Adipocyte (in vitro differentiated cells): ENCODE measurements at places on chromosomes 6 and 20.

DNA sequence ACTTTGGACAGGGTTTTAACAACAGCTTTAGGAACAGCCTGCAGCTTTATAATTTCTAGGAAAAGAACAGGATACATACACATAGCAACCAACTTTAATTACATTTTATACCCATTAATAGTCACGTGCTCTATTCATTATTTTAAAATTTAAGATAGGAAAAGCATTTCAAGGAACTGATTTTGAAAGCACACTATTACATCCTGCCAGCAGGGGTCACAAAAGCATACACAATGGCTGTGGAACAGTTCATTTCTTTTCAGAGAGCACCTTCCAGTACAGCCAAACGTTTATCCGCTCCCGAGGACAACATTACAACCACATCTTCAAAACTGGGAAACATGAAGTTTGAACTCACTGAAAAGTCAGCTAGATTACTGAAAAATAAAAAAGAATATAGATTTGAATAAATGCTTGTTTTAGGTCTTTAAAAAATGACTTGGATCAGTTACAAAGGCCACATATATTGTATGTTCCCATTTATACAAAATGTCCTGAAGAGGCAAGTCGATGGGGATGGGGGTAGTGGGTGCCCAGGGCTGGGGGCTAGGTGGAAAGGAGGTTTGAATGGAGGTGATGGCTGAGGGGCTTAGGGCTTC lies 104.6 kb upstream of the EXOC2 start:
- DNase-seq = peak; percentile 89

DNA sequence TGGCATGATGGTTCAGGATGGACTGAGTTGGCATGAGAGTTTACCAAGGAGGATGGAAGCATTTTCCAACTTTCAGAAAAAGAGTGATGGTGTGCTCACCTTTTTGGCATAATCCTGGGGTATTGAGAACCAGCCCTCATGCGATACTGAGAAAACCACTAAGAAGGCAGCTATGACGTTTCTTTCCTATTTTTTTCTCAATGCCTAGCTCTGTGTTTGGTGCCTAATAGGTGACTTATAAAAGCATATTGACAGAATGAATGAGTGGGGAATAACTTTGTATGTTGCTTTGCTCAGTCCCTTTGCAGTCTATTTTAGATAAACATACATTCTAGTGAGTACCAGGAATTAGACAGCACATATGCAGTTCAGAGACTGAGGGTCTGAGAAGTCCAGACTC lies 816.3 kb downstream of the DHX35 start:
- DNase-seq = no peak

DNA sequence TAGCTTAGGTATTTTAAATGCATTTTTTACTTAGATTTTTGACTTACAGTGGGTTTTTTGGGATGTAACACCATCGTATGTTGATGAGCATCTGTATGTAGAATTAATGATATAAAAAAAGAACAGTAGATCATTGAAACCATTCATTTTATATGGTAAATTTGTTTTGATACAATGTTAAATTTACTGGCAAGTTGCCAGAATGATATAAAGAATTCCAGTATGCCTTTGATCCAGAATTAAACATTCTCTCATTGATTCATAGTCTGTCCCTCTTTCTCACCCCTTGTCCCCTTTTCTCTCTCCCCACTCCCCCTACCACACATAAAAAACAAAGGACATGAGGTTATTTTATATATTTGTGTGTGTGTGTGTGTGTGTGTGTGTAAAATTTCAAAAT lies 45.3 kb downstream of the VTA1 start:
- no peak for DNase-seq

- peak; percentile 31 for DNase-seq
Measured at GRCh38 chr6:126914801-126915200, 203.7 kb upstream of the RSPO3 start.

DNA sequence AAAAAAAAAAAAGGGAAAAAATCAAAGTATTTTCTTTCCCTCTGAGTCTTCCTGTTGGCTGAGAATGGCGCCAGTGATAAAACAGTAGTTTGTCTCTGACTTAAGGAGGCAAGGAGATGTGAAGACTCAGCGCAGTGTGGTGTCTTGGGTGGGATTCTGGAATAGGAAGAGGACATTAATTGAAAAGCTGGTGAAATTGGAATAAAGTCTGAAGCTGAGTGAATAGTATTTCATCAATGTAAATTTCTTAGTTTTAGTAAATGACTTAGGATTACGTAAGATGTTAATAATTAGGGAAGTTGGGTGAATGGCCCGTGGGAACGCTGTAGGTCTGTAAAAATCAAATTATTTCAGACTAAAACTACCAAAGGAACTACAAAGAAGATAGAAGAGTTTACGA lies 122.8 kb upstream of the ZNF217 start:
- DNase-seq = no peak

- no peak for DNase-seq
Measured at GRCh38 chr6:109315341-109316110, 66.7 kb downstream of the CD164 start.

DNA sequence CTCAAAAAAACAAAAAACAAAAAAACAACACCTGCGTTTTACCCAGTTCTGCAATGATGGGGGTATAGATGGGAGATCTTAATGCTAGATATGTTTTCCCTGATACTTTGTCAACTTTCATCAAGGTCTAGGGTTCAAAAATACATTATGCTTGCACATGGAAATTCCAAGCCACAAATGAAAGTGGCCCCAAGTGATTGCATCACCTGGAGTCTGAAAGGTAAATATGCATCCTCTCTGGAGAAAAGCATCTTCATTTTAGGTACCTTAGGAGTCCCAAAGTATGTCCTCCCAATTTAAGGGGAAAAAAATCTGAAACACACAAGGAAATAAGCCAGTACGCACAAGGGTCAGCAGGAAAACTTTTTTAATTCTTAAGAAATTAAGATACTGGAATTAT lies 12.6 kb upstream of the ZC3H12D start:
- no peak for DNase-seq

DNA sequence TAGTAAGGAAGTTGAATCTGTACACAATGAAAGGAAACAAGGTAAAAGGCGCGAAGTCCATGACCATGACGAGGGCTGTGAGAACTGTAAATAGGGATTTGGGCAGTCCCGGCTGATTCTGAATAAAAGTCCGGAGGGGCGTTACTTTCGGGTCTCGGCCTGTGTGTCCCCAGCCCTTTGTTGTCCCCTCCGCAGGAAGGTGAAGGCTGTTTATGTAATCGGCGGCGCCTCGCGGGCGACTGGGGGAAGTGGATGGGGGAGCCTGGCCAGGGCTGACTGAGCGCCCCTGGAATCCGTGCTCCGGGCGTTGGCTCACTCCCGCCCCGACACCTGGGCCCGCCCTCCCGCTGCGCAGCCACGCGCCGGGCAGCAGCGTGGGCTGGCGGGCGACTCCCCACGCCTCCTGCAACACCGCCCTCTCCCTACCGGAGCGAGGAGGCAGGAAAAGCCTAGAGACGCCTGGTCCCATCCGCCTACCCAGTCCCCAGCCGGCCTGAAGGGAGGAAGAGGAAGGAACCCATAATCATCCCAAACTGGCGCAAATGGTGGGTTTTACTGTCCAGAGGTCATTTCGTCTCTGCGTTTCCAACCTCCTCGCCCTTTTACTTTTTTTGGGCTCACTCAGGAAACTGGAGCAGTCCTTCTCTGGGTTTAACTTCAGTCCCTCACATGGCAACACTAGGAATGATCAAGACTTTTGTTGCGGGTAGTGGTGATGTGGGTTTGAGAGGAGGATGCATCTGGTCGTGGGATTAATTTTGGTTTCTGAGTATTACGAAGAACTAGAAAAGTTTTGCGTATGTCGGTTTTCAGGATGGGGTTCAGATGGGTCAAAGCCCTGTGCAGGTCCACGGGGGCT lies 12.1 kb downstream of the TRIM31 start:
- DNase-seq = no peak

DNA sequence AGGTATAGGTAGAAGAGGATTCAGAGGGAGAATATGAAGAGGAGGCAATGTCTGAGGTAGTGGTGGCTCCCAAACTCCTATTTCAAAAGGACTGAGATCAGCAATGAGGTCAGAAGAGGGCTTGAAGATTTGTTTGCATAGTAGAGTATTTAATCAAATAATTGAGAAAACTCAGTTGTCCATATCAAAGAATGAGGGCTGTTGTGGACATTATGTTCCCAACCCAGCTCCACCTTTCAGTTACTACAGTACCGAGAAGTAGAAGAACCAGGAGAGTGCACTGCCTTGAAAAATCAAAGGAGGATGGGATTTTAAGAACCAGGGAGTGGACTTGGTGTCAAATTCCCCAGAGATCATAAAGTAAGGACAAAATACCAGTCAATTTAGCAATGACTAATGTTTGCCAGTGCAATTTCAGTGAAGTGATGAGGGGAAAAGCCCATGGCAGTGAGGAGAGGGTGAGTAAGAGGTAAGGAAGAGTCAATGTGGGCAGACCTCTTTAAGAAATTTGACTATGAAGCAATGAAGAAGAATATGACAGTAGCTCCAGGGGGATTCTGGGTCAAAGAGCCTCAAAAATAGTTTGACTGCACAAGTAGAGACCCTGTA lies 382.4 kb downstream of the PKHD1 start:
- DNase-seq = no peak

- no peak for DNase-seq
Measured at GRCh38 chr20:1440024-1440423, 26.6 kb downstream of the NSFL1C start.

GRCh38 chr20:53691060-53691810 lies 97.6 kb upstream of the ZNF217 start:
- no peak for DNase-seq

DNA sequence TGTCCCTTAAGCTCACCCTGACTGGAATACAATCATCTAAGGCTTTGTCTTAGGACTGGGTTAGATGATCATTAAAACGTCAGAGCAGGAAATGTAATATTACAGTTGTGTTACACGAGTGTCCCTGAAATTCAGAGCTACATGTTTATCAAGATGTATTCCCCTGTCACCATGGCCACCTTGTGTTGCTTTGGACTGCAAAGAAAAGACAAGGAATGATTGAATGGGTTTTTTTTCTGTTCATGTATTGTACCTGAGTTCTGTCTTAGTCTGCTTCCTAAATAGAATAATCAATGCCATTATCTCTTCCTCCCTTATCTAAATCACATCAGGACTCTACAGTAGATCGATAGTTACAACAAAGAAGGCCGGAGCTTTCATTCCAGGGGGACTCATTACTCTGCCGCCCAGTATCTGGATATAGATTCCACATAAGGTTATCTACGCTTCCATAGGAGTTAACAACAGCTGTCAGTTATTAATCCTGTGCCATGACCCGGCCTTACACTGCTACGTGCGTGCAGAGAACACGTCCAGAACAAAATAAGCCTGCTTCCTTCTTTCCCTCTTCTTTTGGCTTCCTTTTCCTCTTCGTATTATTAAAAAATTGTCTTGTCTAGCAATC lies 274.1 kb upstream of the SASH1 start:
- no peak for DNase-seq

DNA sequence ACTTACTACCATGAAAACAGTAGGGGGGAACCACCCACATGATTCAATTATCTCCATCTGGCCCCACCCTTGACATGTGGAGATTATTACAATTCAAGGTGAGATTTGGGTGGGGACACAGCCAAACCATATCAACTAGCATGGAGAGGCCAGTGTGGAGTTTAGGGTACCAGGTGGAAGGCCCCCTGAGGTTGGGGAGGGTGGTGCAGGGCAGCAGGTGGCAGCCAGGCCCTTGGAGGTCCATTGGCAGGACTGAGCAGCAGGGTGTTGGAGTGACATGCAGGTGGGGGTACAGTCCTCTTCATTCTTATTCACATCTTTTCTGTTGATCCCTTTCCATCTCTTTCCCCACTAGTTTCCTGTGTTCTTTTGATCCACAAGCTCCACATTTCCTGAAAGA lies 42.9 kb downstream of the PHACTR3 start:
- no peak for DNase-seq

- DNase-seq = no peak
Measured at GRCh38 chr6:73207221-73207837, 18.0 kb downstream of the KHDC1L start.

DNA sequence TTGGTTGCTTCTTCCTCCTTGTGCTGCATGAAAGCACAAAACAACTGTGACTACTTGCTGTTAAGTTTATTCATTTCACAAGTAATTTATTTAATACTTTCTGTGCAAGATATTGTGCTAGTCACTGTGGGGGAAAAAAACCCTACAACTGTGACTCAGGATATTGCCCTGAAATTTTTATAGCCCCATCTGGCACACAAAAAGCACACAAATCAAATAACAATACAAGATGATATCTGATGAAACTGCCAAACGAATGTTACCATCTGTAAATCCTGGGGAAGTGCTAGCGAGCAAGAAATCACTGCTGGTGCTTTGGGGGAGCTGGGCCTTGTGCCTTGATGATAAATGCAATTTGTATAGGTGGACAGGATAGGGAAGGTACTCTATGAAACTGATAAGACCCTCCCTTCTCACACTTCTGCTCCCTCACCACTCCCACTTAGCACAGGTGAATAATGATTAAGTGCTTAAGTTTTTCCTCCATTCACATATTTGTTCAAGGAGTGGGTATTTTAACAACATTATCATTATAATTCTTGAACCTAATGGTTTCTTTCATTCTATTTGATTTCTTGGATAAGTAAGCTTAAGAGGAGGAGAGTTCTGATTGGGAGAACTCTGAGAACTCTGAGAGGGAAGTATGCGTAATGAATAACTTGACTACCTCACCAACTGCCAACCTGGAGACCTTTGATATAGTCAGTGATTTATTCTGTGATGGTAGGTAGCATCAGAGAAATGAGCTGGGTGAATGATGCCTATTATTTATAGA lies 115.3 kb downstream of the RTN4IP1 start:
- no peak for DNase-seq

GRCh38 chr6:52227495-52227894 lies 16.8 kb downstream of the IL17F start:
- no peak for DNase-seq

DNA sequence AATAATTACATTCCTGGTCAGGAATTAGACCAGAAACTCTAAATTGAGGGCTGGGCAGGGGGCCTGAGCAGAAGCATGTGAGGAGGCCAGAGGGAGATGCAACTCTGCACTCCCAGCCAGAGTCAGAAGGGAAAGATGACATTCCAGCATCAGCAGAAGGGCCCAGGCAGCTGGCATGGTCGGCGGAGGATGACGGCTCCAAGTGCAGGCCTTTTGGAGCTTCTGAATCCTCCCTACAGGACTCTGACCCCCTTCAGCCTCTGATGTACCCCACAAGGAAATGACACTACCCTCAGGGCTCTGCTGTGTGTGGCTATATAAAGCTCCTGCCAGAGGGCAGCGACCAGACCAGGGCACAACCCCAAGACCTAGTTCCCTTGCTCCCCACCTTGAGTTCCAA lies 1.9 kb downstream of the LRFN2 start:
- DNase-seq = no peak
